ENCODE measurements at places on chromosomes 6 and 20.

DNA sequence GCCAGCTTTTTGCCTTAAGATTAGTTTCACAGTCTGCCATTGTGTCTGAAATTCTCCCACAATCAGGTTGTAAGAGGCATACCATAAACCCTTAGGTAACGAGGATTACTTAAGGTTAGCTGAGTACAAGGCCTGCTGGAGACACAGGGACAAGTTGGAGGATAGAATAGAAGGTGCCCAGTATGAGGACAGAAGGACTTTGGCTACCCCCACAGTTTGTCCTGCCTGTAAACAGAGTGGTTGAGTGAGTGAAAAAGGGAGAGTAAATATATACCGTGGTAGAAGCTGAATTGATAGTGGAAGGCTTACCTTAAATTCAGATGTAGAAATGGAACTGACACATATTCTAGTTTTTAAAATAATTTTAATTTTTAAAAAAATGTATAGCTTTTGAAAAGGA is 19.3 kb downstream of the RPRD1B start:
- DNase-seq = no peak

- no peak for DNase-seq
Observed at GRCh38 chr20:34536798-34537394, 20.7 kb downstream of the DYNLRB1 start.

GRCh38 chr6:16933532-16933931 is 168.3 kb upstream of the STMND1 start:
- no peak for DNase-seq

DNA sequence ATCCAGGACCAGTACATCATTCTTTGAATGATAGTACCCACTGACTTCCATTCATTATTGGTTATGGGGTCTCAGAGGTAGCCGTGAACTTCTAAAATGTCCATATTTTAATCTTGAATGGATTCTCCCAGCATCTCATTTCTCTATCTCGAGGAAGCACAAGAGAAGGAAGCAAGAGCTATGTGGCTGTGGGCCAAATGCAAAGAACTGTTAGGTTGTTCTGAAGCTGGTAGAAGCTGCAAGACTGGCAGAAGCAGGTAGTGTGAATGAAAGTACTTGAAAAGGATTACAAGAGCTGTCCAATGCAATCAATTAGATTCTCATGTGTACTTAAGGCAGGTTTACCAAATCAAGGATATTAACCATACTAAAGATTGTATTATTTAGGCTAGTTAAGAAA is 1131.8 kb downstream of the GRIK2 start:
- DNase-seq = no peak

GRCh38 chr20:57782631-57783041 is 72.8 kb upstream of the PMEPA1 start:
- DNase-seq = no peak
